ENCODE measurements at places on chromosomes 12 and 14.

DNA sequence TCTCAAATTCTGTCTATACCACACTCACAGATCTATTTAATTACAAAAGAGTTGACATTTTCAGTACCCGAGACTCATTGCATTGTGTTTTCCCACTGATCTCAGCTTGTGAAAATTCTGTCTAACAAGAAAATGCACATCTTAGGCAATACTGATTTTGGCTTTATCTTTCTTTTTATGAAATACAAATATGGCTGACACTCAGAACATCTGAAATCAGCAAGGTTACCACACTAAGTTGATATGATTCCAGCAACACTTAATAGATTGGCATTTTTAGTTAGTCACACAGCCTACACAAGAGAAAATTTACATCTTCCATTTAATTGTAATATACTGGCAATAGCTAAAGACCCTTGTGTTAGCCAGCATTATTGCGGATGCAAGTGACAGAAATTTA lies 40.3 kb downstream of the PEX5 start:
- no peak for DNase-seq

- no peak for DNase-seq
These were observed 462.2 kb downstream of the DIO2 start for GRCh38 chr14:79749065-79749464.

DNA sequence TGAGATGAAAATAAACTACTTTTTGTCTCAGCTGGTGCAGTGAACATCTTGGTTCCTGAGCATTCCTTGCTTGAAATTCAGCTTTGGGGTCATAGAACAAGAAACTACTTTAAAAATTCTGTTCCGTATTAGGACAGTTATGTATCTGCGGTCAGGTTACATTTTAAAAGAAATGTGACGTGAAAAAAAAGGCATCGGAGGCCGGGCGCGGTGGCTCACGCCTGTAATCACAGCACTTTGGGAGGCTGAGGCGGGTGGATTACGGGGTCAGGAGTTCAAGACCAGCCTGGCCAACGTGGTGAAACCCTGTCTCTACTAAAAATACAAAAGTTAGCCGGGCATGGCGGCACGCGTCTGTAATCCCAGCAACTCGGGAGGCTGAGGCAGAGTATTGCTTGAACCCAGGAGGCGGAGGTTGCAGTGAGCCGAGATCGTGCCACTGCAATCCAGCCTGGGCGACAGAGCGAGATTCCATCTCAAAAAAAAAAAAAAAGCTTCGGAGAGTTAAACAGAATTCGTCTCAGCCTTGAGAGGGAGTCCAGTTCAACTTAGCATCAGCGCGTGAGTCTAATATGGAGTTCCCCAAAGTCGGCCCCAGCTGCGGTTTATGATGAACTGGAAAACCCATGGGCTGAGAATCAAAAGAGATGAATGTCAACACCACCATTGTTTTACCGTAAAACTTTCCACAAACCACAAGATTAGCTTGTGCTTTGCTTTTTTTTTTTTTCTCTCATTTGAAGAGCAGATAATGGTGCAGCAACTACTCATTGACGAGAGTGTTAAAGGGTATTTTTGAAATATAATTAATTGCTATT lies 2.1 kb upstream of the SLC2A13 start:
- no peak for DNase-seq

GRCh38 chr12:54379398-54380201 lies 4.9 kb downstream of the ZNF385A start:
- DNase-seq: peak; percentile 93

- DNase-seq: no peak
These were observed 59.7 kb upstream of the KCNH3 start for GRCh38 chr12:49478949-49479664.

- no peak for DNase-seq
These were observed 14.6 kb downstream of the ACTN1 start for GRCh38 chr14:68964300-68965093.

DNA sequence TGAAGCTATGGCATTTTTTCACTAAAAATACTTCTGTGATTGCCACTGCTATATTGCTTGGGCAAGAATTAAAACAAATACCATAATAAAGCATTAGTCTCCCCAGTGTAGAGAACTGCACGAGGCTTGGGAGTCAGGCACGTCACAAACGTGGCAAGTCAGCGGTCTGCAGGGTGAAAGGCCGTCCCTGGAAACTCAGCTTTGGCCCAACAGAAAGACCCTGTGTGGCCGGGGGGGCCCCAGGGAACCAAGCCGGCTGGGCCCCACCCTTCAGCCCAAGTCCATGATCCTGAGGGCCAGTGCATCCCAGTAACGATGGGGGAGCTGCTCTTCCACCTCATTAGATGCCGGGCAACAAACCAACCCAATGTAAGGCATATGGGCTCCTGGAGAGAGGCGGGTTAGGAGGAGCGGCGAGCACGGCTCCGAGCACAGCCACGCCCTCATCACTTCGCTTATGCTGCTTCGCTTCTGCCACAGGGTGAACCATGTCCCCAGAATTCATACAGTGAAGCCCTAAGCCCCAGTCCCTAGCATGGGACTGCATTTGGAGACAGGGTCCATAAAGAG lies 50.9 kb upstream of the GPR68 start:
- DNase-seq: no peak

- no peak for DNase-seq
These were observed 583.2 kb downstream of the ALG10 start for GRCh38 chr12:34605510-34605887.

GRCh38 chr12:6430124-6430989 lies 14.4 kb upstream of the CD27 start:
- DNase-seq: no peak

GRCh38 chr12:66617991-66618390 lies 60.9 kb downstream of the GRIP1 start:
- DNase-seq: no peak

DNA sequence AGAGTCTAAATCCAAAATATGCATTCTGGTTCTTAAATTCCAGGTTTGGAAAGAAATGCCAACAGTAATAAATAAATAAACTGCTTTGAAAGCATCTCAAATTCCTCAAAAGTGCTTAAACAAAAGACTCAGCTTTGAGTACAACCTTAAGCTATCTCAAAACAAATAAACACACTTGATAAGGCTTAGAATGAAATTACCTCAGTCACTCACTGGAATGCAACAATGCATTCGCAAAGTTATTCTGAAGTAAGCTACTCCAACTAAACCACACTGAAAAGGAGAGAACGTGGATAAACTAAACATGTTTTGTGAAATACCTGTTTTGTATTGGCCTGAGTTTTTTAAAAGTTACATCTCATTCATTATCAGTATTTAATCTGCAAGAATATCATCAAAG lies 1.2 kb downstream of the SPTSSA start:
- DNase-seq: no peak

DNA sequence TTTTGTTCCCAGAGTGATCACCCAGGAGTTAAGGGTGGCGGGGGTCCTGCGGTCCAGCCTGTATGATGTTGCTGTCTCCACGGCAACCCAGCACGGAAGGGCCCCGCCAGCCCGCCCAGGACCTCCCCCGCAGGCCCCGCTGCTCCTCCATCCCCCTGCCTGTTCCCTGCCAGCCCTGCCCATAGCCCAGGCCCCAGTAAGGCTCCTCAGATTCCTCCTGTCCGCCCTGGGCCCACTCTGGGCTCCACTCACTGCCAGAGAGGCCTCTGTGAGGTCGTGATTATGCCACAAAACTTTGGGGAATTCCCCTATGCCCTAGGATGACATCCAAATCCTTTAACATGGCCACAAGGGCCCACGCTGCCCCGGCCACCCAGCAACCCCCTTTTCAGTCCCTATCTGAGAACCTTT lies 20.8 kb downstream of the HSP90AA1 start:
- DNase-seq: no peak

DNA sequence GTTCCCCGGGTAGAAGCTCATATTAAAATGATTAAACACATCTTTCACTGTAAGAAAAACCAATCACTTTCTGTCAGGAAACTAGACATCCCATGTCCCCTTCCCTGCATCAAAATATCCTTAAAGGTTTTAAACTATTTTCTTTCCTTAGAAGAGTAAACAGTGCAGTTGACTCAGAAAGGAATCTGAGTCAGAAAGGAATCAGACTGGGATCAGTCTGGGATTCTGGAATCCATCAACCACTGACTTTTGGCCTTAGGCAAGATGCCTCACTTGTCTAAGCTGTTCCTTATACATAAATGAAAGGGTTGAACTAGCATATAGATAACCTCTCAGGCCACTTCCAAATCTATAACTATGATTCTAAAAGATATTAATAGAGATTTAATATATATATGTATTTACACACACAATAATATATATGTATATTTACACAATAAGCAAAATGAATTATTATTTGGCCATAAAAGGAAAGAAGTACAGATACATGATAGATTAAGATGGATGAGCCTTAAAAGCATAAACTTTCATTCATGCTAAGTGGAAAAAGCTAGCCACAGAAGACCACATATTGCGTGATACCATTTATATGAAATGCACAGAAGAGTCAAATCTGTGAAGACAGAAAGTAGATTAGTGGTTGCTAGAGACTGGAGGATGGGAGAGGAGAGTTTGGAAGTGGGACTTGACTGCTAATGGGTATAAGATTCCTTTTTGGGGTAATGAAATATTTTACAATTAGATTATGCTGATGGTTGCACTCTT lies 114.4 kb downstream of the SLC38A1 start:
- no peak for DNase-seq

GRCh38 chr12:114529966-114530365 lies 124.0 kb upstream of the TBX5 start:
- DNase-seq: no peak

- DNase-seq: no peak
These were observed 203.7 kb downstream of the SPTSSA start for GRCh38 chr14:34258318-34258717.

GRCh38 chr12:97394657-97395056 lies 67.9 kb upstream of the RMST start:
- DNase-seq: no peak

GRCh38 chr14:68729556-68729955 lies 63.3 kb downstream of the ZFP36L1 start:
- DNase-seq: no peak

- DNase-seq: no peak
These were observed 74.9 kb upstream of the BCAT1 start for GRCh38 chr12:25023808-25024207.

DNA sequence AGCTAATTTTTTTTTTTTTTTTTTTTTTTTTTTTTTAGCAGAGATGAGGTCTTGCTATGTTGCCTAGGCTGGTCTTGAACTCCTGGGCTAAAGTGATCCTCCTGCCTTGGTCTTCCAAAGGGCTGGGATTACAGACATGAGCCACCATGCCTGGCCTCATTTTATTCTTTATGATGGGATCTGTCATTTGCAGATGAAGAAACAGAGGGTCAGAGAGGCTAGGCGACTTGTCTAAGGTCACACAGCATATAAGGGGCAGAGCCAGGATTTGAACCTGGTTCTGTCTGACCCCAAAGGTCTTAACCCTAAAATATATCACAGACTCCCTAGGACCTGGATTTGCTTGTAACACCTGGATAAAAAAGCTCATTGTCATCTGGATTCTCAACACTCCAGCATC lies 282.6 kb downstream of the KSR2 start:
- DNase-seq: no peak

DNA sequence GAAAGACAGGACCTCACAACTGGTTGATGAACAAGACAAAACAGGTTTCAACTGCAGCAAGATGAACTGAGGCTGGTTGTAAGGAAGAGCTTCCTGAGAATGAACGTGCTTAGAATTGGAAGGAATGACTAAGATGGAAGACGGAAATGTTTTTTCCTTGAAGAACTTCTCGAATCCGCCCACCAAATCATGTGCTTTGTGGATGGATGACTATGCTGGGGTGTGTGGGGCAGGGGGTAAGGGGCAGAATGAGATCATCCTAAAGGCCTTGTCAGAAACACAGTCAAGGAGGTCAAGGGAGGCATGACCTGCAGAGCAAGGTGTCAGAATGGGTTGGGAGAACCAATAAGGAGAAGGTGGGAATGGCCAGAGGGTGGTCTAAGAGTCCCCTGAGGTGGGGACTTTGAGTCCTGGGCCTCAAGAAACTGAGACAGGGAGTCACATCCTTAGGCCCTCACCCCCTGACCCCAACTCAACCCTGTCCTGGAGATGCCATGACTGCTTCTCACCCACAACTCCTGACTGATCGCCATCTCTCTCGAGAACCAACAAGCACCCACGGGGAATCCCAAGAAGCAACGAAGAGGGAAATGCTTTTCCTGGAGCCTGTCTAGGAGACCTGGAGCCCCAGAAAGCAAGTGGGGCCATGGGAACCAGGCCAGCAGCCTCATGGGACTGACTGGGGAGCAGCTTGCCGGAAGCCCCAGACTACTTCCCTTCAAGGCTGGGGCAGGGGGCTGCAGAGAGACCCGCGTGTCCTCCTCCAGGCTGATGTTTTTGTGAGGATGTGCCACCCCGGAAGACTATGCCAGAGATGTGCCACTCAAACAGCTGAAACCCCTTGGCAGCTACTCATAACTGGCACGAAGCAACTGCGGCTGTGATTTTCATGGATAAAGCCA lies 84.0 kb downstream of the ACTN1 start:
- DNase-seq: no peak

DNA sequence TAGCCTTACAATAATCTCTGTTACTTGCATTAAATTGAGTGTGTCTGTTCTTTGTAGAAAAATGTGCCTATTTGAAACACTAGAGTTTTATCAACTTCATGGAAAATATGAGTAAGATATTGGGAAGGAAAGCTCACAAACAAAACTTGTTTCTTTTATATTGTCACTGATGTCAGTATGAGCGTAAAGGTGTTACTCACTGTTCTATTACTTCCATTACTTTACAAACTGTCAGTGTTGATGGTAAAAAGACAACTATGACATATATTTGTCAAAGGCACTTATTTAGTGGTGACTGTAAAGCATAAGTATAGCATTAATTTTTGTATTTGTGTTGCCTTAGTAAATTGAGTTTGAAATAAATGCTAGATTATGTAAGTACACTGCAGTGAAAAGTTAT lies 193.7 kb upstream of the FLRT2 start:
- no peak for DNase-seq

DNA sequence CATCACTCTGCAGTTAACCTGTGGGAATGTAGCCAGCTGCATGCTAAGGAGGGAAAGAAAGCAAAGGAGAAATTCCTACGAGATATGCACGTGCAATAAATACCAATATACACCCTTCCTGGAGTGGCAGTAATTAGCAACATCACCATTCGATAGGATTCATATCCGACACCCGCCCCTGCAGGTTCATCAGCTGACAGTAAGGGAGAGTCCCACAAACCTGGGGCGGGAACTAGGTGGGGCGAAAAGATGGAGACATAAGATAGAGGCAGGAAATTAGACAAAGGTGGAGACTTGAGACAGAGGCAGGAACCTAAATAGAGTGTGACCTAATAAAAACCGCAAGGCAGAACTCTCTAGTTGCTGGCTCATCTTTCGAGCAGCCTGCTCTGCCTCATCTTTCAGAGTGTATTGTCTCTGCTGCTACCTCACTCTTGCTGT lies 51.6 kb downstream of the PLEKHG3 start:
- no peak for DNase-seq

GRCh38 chr14:59474172-59474571 lies 9.0 kb upstream of the GPR135 start:
- DNase-seq: no peak

DNA sequence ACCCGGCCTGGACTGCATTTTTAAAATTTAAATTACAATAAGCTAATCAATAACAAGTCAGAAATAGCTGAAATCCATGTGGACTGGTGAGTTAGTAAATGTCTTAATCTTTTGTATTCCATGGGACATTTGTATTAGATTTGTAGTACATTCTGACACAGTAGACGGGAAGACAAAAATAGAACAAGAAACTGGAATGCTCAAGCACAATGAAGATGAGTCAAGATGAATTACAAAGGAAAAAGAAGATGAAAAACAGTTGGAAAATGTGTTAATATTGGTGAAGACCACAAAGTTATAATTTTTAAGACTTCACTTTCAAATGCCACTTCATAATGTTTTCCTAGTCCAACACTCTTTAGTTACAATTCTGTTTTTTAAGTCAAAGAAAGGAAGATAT lies 97.8 kb upstream of the FERMT2 start:
- no peak for DNase-seq

Data from D721Med (cell line).